AG04450 (cell line): ENCODE measurements at places on chromosomes 11 and 22. TPM values are rescaled to one million over a fixed set of nuclear protein-coding genes. Genes with fewer than 3 reads are reported as not detected.

The OR51E1 gene
- polyA plus RNA-seq: 0.02 and 0.04 TPM in 2 replicates

The WNT7B gene
- polyA plus RNA-seq: 0.56 and 0.71 TPM in 2 replicates

The UPK3A gene
- polyA plus RNA-seq: not detected in 2 replicates

The GTSE1 gene
- 3.6 and 4.0 TPM in 2 replicates for polyA plus RNA-seq

DNA sequence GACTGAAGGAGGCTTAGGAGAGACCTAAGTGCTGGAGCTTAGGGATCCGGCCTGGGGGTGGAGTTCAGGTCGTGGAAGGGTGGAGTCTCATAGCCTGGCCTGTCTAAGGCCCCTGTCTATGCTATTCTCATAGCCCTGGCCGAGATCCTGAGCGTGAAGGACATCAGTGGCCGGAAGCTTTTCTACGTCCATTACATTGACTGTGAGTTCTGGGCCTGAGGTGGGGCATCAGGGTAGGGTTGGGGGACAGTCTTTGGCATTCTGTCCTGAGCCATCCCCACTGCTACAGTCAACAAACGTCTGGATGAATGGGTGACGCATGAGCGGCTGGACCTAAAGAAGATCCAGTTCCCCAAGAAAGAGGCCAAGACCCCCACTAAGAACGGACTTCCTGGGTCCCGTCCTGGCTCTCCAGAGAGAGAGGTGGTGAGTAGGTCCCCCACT lies 603 bp downstream of the KAT5 start:
- DNase-seq: no peak

DNA sequence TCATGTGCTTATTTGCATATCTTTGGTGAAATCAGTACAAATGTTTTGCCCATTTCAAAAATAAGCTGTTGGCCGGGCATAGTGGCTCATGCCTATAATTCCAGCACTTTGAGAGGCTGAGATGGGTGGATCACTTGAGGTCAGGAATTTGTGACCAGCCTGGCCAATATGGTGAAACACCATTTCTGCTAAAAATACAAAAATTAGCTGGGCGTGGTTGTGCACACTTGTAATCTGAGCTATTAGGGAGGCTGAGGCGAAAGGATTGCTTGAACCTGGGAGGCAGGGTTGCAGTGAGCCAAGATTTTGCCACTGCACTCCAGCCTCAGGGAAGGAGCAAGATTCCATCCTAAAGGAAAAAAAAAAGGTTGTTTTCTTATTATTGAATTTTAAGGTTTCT lies 136.0 kb downstream of the SWAP70 start:
- DNase-seq: no peak

- DNase-seq: peak; percentile 18
Measured at GRCh38 chr11:76834151-76834550, 26.6 kb upstream of the ACER3 start.

DNA sequence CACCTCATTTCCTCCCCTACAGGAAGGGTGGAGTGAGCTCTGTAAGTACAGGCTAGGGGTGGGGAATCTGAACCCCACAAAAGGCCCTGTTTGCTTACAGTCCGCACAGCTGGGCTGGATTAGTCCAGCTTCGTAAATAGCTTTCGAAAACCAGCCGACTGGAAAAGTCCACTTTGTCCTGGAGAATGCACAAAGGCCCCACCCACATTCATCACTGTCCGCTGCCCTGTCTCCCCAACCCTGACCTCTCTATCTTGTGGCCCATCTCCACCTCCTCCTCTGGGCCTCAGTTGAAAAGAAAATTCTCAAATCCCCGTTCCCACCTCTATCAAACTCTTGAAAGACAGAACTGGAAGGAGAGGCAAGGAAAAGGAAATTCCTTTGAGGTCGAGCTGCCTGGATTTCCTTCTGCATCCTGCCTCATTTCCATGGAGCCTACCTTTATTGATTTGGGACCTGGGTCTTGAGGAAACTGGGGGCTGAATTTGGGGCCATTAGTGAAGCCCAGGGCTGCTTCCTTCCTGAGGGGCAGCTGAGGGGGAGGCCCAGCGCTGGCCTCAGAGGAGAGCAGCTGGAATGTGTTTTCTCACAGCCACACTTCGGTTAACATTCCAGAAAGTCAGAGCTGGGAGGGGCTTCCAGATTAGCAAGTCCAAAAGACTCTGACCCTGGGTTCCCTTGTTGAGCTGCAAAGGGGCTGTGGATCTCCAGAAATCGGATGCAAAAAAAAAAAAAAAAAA lies 147.6 kb downstream of the FBXO7 start:
- DNase-seq: peak; percentile 94

- no peak for DNase-seq
Measured at GRCh38 chr11:55949330-55949729, 13.1 kb upstream of the OR5I1 start.

DNA sequence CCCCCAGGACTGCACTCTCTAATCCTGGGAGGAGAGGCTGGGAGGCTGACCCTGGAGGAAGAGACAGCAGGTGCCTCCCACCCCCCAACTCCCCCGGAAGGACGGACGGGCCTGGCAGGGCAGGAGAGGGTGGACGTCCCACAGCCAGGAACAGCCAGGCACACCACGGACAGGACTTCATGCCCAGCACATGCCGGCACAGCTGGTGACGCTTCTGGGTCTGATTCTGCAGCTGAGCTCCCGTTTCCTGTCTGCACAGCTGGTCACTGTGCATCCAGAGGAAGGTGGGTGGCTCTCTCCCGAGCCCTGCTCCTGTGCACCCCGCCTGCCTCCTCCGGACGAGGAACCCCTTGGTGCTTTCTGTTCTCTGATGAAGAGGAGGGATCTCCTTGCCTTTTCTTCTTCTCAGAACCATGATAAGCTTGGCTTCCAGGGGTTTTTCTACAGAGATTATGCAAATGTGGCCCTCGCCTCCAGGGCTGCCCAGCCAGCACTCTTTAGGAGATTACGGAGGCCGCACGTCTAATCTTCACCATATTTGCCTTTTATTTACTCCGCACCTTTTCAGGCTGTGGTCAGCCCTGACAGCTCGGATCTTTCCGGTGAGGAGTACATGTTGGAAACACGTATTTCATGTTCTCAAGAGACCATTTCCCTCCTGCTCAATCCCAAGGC lies 1295.8 kb downstream of the BRD1 start:
- DNase-seq: no peak
